ENCODE measurements at places on chromosomes 6 and 20. TPM values are rescaled to one million over a fixed set of nuclear protein-coding genes. Genes with fewer than 3 reads are reported as not detected.

- DNase-seq = no peak
Measured at GRCh38 chr20:13736436-13737191, 48.1 kb downstream of the ESF1 start.

DNA sequence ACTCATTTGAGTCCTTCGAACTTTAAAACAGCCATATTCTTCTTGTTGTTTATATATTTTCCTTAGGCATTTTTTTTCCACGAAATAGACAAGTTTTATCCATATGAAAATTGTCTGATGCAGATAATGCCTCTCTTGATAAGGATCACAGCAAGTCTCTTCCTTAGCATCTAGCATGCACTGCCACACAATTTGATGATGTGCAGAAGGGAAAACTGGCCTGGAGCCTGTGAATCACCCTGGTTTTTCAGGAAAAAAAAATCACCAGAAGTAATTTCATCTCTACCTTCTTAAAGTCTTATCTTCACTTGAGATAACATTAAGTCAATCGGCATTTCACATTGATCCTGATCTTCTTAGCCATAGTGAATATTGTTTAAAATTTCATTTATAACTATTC lies 199.8 kb downstream of the TENT5A start:
- no peak for DNase-seq

DNA sequence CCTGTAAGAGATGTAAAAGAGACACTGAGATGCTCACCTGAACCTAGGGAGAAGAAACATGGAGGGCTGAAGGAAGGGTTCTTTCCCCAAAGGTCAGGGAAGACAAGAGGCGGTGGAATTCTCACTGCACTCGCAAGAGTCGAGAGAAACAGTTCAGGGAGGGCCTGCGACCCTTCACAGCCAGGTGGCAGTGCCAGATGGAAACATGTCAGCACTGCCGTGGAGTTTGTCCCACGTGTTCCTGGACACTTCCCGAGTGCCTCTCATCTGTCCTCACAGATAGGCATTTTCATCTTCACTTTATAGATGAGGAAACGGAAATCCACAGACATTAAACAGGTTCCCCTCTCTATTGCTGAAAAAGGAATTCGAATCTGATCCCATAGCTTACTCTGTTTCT lies 70.4 kb upstream of the SYNJ2 start:
- DNase-seq = no peak

- no peak for DNase-seq
Measured at GRCh38 chr6:112933947-112934346, 586.8 kb downstream of the RFPL4B start.

GRCh38 chr20:34362502-34363061 lies 491 bp upstream of the ITCH start:
- no peak for DNase-seq

GRCh38 chr20:35226126-35226883 lies at the start of gene MMP24:
TSS of gene MMP24 (plus strand) at chr20:35226690. CDS start at chr20:35226739, 49 bp downstream.
- no peak for DNase-seq

- no peak for DNase-seq
Measured at GRCh38 chr6:139243536-139243935, 48.3 kb downstream of the TXLNB start.

DNA sequence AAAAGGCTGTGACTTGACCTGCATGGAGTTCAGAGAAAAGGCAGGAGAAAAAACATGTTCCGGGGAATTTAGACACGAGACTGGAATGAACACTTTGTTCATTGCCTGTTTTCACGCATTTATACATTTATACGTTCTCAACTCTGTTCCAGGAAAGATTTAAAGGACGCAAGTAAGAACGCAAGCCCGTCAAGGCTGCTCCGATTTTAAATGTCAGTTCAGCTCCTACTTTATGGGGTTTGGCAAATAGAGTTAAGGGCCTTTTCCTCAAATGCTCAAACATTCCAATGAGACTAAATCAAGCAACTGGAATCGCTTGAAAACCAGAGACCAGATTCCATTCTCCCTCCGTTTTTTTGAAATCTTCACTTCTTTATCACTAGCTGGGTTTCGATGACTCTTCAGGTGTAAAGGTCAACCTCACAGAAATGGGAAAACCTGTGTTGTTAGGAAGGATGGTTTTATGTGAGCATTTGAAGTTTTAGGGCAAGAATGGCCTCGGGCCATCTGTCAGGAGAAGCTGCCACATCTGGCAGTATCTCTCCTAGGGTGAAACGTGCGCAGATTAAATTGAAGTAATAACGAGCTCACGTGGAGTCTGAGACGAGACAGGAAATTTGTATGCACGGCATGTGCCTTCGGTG lies 24.9 kb downstream of the TTLL2 start:
- DNase-seq = no peak

- DNase-seq = no peak
Measured at GRCh38 chr6:104766595-104766994, 93.1 kb downstream of the HACE1 start.

ZNFX1 gene
- polyA plus RNA-seq = 17.5 TPM

PRDM13 gene
- polyA plus RNA-seq = not detected
